ELR (cell line): ENCODE measurements at places on chromosomes 2 and 18.

- DNase-seq: peak; percentile 77
Measured at GRCh38 chr2:231563378-231563961, 29.2 kb upstream of the TEX44 start.

DNA sequence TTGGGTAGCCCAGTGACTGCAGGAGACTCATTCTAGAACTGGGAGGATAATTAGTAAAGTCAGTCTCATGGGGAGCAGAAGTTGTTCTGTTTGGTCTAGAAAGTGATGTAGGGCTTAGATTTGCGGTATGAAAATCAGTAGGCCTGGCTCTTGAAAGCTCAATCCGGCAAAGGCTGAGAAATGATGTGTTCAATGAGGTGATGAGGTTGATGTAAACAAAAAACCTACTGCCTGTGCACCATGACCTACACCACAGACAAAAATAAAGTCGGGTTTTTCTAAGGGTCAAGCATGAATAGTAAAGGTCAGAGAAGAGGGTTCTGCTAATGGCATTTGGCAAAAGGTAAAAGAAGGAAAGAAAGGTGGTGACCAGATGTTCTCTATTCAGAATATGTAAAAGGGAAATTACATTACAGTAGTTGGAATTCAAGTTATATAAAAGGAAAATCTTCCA is 80.8 kb upstream of the COL5A2 start:
- peak; percentile 35 for DNase-seq

- DNase-seq: no peak
Measured at GRCh38 chr18:22900558-22901238, 32.4 kb upstream of the RBBP8 start.

GRCh38 chr18:64091526-64091925 is 57.4 kb downstream of the LINC00305 start:
- DNase-seq: no peak

GRCh38 chr2:218218268-218219185 is 1.5 kb downstream of the ARPC2 start:
- peak; percentile 24 for DNase-seq

GRCh38 chr2:128282976-128283810 is 35.5 kb downstream of the HS6ST1 start:
- no peak for DNase-seq

GRCh38 chr18:23608211-23608610 is 21.9 kb upstream of the NPC1 start:
- DNase-seq: no peak

GRCh38 chr2:47699533-47700215 is 83.3 kb upstream of the MSH6 start:
- no peak for DNase-seq

- no peak for DNase-seq
Measured at GRCh38 chr2:650343-651310, 26.6 kb downstream of the TMEM18 start.

- peak; percentile 52 for DNase-seq
Measured at GRCh38 chr2:102033031-102033749, 41.4 kb downstream of the IL1R2 start.

DNA sequence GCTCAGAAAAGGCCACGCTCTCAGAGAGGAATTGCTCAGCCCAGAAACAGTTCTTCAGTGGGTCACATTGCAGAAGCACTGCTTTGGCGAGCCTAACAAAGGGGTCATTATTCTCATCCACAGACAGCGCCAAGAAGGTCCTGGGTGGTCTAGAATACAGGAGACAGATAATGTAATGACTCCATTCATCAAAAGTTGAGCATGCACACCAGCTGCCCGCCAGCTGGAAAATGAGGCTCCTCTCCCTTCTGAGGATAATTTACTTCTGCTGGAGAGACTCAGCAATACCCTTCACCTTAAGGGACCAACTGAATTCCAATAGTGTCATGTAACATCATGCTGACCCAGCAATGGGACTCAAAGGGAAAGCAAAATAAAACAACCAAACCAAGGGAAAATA is 79.9 kb downstream of the TRIB2 start:
- DNase-seq: no peak

GRCh38 chr18:48539406-48540250 is 797 bp downstream of the CTIF start:
- DNase-seq: peak; percentile 74

DNA sequence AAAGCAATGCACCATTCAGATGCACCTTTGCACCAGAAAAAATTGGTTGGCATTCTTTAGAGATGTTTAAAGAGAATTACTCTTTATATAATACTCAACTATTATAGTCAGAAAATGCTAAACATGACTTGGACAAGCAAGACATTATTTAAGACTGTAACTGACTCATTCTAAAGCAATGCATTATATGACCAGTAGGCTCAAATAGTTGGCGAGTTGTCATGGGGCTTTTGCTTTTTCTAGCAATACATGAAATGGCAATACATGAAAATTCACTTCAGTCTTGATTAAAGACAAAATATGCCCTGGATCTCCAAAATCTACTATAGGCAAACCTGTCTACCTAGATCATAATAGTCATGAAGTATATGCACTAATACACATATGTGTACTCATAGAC is 216.9 kb upstream of the VWC2L start:
- DNase-seq: peak; percentile 78

- DNase-seq: no peak
Measured at GRCh38 chr2:148546270-148546669, 98.3 kb upstream of the EPC2 start.

DNA sequence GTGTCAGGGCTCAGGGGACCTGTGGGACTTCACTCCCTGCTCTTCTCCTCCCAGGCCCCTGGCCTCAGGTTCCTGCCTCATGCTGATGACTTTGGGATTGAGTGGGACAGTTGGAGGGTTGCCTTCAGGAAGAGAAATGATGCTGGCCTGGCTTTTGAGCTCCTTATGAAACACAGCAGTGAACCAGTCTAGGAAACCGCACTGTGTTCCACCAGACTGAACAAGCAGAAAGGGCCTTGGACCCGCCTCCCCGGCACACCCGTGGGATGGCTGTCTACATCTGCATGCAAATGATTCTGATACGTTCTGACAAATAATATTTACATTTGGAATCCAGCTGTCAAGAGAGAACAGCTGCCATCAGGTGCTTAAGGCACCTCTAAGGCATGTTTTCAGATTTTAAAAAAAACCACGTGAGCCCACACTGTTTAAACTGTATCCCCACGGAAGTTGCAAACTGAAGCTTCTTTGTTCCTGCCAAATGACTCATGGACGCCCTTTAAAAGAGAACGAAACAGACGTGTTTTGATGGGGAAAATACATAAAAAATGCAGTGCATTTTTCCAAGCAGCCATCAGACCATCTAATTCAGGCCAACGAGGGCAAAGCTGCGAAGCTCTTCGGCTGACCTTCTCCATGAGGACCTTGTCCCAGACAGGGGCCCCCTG is 27.6 kb upstream of the ASAP2 start:
- peak; percentile 86 for DNase-seq

DNA sequence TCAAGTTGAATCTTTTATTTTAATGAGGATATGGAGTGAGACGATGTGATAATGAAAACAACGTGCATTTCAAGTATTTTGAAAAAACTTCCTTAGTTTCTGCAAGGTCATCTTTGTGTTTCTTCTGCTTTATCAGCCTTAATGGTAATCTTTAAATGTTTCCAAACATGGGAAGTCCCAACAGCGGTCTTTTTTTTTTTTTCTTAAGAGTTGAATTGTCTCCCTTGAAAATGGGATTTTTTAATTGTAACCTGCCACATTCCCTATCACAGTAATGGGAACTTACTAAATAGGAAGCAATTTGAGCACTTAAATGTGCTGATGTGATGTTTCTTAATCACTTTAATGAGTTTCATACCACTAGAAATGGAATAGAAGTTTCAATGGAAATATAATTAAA is 45.8 kb downstream of the ATIC start:
- DNase-seq: no peak

DNA sequence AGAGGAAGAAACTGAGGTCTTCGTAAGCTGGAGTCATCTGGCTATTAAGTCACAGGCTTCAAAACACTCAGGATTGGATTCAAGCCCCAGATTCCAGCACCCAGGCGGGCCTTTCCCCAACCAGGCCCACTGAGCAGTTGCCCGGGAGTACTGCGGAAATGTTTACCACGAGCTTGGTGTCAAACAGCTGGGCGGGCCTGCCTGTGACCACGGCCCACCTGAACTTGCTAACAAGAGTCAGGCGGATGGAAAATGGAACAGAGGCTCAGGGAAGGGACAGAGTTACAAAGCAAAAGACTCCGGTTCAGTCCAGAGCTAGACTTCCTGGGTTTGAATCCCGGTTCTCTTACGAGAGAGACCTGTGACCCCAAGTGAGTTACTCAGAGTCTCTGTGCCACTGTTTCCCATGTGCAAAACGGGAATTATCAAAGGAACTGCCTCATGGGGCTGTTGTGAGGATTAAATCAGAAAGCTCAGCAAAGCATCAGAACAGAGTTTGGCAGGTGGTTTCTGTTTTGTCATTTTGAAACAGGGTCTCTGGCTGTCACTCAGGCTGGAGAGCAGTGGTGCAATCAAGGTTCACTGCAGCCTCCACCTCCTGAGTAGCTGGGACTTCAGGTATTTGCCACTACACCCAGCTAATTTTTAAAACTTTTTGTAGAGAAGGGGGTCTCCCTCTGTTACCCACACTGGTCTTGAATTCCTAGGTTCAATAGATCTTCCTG is 49.0 kb upstream of the TFCP2L1 start:
- no peak for DNase-seq

DNA sequence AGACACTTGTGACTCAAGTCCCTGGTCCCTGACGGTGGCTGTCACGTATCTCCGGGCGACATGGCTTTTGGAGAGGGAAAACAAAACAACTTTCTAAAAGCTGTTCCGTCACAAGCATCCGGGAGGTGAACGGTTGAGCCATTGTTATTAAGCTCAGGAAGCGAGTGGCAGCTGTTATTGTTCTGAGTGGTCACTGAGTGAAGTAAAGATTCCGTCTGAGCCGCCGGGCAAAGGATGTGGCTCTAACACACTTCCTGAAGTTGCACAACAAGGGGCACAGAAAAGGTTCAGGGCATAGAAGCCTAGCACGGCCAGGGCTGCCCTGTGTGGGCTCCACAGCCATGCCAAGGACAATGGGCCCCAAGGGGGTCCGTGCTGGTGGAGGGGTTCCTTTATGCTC is 24.3 kb downstream of the INPP5D start:
- DNase-seq: peak; percentile 9

GRCh38 chr2:218168016-218168415 is 1.3 kb upstream of the CXCR1 start:
- DNase-seq: peak; percentile 22

- no peak for DNase-seq
Measured at GRCh38 chr2:30716123-30716900, 90.9 kb downstream of the CAPN13 start.

GRCh38 chr2:11022591-11023273 is 111.0 kb downstream of the KCNF1 start:
- no peak for DNase-seq

DNA sequence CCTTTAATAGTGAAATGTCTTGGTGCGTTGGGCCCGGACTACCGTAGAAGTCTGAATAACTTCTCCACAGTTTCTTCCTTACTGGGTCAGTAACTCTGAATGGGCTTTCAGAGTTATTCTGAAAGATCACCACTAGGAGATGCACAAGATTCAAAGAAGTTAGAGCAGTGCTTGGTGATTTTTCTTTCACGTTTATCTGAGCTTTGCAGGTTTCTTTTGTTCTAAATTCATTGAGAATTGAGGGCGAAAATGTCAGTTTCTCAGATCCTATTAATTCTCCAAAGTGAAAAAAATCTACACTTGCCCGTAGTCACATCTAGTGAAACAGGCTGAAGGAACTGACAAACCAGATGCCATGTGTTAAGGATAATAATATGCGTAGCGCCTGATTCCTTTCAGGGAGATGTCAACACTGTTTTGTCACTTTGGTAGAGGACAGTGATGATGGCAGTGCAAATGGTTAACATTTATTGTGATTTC is 70.1 kb downstream of the QPCT start:
- DNase-seq: peak; percentile 80

DNA sequence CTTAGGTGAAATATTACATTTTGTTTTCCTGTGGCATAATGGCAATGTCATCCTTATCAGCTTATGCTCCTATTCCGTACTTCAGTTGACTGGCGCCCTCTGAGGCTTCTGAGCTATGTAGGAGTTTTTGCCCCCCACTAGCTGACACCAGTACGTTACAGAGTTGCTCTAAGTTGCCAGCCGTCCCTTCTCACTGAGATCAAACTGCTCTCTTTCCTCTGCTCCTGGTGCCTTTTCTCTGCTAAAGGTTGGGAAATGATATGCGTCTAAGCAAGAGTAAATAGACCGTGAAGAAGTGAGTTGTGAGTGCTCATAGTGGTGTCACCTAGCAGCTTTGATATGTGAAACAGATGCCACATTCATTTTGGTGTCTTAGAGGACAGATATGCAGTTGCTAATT is 99.2 kb downstream of the RAPGEF4 start:
- DNase-seq: no peak

GRCh38 chr18:58355243-58355642 is 273.6 kb downstream of the ALPK2 start:
- peak; percentile 42 for DNase-seq

DNA sequence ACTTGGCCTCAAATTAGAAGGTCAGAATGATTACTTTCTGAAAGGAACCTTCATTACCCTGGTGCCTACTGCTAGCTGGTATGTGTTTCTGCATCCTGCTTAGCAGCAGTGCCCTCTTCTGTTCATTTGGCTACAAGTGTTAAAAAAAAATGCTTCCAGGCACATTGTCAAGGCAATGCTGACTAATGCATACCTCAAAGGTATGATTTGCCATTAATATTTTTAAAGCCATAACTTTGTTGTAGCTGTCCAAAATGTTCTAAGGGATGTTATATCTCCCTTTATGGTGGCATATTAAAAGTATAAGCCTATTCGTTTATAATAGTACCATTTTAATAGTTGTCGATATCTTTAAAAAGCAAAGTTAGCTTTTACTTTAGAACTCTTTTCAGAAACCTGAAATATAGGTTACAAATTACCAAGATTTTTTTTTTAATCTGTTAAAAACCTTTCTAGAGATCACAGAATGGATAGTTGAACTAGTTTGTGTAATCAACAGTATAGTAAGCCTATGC is 52.0 kb upstream of the FAM171B start:
- DNase-seq: peak; percentile 83

DNA sequence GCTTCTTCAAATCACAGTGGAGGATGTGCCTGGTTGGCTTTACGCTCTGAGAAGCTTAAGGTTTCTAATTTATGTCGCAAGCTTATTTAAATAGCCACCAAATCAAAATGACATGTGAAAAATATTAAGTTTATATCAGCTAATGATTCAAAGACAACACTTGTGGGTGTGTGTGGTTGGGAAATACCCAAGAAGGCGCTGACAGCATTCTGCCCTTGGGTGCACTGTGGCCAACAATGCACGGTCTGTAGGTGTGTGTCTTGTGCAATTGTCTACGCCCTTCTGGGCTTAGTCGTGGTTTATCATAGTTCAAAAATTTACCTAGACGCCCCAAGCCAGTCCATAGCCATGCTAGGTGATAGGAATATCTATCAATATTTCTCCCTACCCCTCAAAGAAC is 60.9 kb downstream of the KCTD1 start:
- peak; percentile 53 for DNase-seq

DNA sequence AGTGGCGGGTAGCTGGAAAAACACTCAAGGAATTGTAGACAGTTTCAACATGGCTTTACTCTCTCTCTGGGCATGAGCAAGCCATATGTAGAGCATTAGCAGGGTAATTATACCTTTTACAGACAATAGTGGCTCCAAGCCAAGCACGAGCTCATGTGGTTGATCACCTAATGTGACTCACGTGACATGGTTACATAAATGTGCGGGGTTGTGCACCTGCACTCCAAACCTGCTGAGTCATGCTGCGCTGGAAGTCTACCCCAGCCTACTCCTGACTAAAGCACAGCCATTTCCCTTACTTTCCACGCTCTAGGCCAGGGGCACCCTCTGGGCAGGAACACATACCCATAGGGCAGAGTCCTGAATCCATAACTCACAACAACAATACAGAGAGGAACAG is 232.8 kb downstream of the MBD5 start:
- DNase-seq: peak; percentile 10
